Activated B cell treated with CpG ODN at 0.5 μM for 24 hours (primary cell): ENCODE measurements at places on chromosomes 4 and X.

GRCh38 chrX:43805579-43805978 lies 76.7 kb downstream of the MAOB start:
- no peaks in the 10 kb centered on the region for H3K27me3 ChIP-seq
- no peak overlapping the region for H3K4me3 ChIP-seq
- DNase-seq = no peak
- no peaks in the 10 kb centered on the region for H3K36me3 ChIP-seq

DNA sequence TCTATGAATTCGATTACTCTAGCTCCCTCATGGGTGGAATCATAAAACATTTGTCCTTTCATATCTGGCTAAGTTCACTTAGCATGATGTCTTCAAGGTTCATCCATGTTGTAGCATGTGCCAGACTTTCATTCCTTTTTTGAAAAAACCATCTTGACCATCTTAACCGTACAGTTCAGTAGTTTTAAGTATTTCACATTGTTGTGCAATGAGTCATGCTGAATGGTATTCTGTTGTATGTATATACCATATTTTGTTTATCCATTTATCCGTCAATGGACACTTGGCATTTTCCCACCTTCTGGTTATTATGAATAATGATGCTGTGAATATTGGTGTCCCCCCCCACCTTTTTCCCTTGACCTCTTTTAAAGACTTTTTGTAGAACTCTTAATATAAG lies 72.4 kb upstream of the TLR2 start:
- H3K27me3 ChIP-seq = no peaks in the 10 kb centered on the region
- H3K4me3 ChIP-seq = no peak overlapping the region
- peaks cover 93% of the 10 kb centered on the region for H3K36me3 ChIP-seq
- no peak for DNase-seq

DNA sequence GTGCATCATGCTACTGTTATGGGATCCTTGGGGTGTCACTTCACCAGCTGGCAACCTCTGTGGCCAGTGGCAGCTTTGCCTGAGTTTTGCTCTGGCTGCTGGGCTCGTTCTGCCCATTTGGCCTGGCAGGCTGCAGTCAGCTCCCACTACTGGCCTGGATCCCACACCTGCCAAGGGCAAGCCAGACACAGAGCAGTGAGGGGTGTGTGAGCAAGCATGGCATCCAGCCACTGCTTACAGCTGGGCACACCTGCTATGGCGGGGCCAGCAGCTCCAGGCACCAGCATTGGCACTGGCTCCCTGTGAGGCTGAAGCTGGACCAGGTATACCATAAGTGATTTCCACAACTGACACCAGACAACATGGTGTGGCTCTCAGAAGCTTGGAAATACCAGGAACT lies 183.4 kb downstream of the NPFFR2 start:
- no peaks in the 10 kb centered on the region for H3K27me3 ChIP-seq
- H3K27ac ChIP-seq = no peak overlapping the region
- no peaks in the 10 kb centered on the region for H3K4me1 ChIP-seq
- H3K36me3 ChIP-seq = no peaks in the 10 kb centered on the region
- no peak for DNase-seq

DNA sequence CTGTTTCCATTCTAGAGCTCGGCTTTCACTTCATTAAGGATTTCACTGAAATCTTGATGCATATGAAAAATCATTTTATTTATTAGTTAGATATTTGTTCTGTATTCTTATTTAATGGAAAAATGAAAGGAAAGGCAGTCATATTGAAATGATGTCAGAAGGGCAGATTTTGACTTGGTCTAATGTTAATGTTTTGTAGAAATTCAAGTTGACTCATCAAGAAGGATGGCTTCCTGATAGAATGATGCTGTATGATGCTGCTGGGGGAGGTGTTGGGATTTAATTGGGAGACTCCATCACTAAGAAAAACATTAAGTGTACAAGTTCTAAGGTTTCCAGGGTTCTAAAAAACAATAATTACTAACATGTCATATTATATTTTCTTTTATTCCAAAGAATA lies 204.8 kb downstream of the PDGFC start:
- no peak for DNase-seq
- H3K4me1 ChIP-seq = no peaks in the 10 kb centered on the region
- no peaks in the 10 kb centered on the region for H3K27me3 ChIP-seq
- H3K27ac ChIP-seq = no peak overlapping the region

GRCh38 chr4:76955182-76955581 lies 5.6 kb downstream of the SEPTIN11 start:
- no peaks in the 10 kb centered on the region for H3K27me3 ChIP-seq
- peaks cover 8% of the 10 kb centered on the region for H3K4me1 ChIP-seq
- no peaks in the 10 kb centered on the region for H3K36me3 ChIP-seq
- no peak overlapping the region for H3K27ac ChIP-seq
- no peak overlapping the region for H3K4me3 ChIP-seq
- DNase-seq = no peak

DNA sequence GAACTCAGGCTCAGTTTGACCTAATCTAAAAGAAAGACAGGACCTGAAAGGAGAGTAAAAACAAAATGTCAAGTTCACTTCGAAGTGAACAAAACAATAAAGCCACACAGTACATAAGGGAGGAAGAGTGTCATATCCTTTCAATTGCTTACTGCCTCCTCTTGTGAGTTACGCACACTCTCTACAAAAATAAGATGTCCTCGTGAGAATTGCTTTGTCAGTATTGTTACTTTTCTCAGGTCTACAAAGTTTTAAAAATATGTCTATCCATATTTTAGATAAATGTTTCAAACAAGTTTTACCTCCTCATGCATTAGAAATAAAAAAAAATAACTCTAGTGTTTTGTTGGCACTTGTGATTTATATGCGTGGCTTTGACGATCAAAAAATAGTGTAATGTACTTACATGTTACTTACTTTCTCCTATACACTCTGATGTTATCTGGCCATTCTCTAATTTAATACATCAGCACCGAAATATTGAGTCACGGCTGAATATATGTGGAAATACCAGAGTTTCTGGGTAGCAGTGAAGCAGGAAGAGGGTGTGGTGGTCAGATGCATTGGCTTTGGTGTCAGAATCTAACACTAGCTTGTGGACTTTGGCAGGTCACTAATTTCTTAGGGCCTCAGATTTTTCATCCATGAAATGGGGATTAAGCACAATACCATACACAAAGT lies 8.1 kb upstream of the MRPL1 start:
- no peak for DNase-seq
- H3K36me3 ChIP-seq = no peaks in the 10 kb centered on the region
- no peaks in the 10 kb centered on the region for H3K27me3 ChIP-seq
- peak overlapping the region; percentile 29 for H3K4me3 ChIP-seq
- H3K4me1 ChIP-seq = peaks cover 50% of the 10 kb centered on the region

GRCh38 chr4:49032440-49033161 lies 46.5 kb downstream of the CWH43 start:
- H3K27me3 ChIP-seq = peaks cover 3% of the 10 kb centered on the region
- H3K36me3 ChIP-seq = no peaks in the 10 kb centered on the region
- no peaks in the 10 kb centered on the region for H3K4me1 ChIP-seq

DNA sequence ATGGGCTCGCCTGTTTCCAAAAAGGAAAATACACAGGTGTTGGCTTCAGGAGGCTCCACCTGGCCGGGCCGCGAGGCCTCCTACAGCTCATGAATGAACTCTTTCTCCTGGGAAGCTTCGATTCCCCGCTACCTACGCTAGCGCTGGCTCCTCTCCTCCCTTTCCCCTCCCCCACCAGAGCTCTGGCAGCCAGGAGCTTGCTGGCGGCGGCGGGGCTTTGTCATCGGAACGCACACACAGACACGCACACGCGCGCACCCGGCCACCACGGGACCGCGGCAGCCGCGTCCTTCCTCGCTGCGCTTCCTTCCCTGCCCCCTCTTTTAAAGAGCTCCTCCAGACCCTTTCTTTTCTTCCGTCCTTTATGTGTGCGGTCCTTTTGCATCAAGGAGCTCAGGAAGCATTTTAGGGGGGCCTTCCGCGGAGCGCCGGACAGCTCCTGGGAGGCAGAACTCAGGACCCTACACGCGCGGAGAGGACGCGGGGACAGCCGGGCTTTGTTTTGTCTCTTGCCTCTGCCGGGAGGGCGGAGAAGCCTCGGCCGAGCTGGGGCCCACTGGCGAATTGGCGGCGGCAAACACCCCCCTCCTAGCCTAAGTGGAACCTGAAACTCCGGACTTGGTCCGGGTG lies 70.2 kb upstream of the BCOR start:
- no peaks in the 10 kb centered on the region for H3K27me3 ChIP-seq
- peak overlapping the region; percentile 82 for H3K4me3 ChIP-seq
- H3K27ac ChIP-seq = peak overlapping the region; percentile 85
- peaks cover 55% of the 10 kb centered on the region for H3K4me1 ChIP-seq

DNA sequence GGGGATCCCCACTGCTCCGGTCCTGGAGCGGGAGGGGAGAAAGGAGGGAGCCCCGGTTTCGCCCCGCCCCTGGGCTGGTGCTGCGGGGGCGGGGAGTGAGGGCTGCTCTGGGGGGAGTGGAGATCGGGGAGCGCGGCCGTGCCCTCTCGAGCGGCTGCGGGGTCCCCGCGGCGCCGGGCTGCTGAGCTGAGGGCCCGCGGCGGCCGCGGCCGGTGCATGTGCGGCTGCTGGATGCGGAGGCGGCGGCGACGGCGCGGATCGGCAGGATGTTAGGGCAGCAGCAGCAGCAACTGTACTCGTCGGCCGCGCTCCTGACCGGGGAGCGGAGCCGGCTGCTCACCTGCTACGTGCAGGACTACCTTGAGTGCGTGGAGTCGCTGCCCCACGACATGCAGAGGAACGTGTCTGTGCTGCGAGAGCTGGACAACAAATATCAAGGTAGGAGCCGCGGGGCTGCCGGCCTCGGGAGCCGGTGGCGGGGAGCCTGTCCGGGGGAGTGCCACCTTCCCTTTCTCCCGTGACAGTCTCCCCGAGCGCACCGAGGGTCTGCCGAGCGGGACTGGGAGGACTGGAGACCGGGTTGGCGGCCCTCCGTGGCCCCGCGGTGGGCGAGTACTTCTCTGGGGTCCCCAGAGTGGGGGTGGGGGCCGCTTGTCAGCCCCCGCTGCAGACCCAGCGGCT lies at the start of gene ING2:
Gene ING2, plus strand, starts transcription at position 129 of the 681 bp plus-strand sequence. Its CDS starts 138 bp downstream, at position 267.
- peak within 1 kb of the TSS; percentile 96 for H3K4me3 ChIP-seq
- peak within 1 kb of the TSS; percentile 99 for H3K27ac ChIP-seq
- peaks cover 6% of the 10 kb centered on the region for H3K36me3 ChIP-seq
- DNase-seq = peak; percentile 69
- H3K27me3 ChIP-seq = no peaks in the 10 kb centered on the region

DNA sequence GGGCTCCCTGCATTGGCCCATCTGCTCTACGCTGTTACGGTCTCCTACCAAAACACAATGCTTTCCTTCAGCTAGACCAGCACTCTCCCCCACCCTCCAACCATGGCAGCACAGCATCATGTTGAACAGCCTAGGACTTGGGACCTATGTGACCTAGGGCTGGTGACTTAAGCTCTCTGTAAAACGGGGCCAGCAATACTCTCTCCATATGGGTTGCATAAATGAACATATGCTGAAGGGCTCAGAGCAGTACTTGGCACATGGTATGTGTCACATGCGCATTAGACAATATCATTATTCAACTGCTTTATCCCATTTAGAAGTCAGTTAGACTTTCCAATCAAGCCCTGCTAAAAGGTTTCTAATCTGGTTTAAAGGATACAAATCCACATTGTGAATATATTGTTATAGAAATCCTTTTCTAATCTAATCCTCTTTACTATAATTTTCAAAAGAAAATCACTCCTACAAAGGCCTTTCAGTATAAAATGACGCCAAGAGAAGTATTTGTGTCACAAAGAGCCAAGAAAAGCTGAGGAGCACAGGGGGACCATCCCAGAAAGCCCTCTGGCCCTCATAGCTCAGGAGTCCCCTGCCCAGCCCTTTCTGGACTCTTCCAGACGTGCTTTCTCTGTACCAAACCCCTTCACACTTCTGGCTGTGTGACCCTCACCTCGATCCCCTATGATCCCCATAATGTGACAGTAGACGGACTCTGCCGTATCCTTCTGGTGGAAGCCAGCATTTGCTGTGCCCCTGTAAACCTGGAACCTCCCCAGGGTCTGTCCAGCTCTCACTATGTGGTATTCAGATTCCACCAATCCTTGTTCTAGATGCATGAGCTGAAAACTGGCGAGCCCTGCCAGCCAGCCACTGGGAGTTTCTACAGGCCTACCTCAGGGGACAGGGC lies 42.3 kb downstream of the NSG1 start:
- no peak overlapping the region for H3K27ac ChIP-seq
- H3K36me3 ChIP-seq = peaks cover 66% of the 10 kb centered on the region
- H3K4me3 ChIP-seq = no peak overlapping the region
- no peaks in the 10 kb centered on the region for H3K4me1 ChIP-seq
- H3K27me3 ChIP-seq = no peaks in the 10 kb centered on the region

GRCh38 chr4:147830987-147831386 lies 99.1 kb downstream of the ARHGAP10 start:
- DNase-seq = no peak
- H3K36me3 ChIP-seq = no peaks in the 10 kb centered on the region
- no peak overlapping the region for H3K27ac ChIP-seq
- no peaks in the 10 kb centered on the region for H3K4me1 ChIP-seq

- H3K4me1 ChIP-seq = no peaks in the 10 kb centered on the region
- H3K27me3 ChIP-seq = peaks cover 1% of the 10 kb centered on the region
- no peaks in the 10 kb centered on the region for H3K36me3 ChIP-seq
- no peak overlapping the region for H3K4me3 ChIP-seq
Measured at GRCh38 chrX:22392133-22392948, 119.6 kb downstream of the CBLL2 start.
